Activated naive CD8-positive, alpha-beta T cell treated with anti-CD3 and anti-CD28 coated beads, Interleukin-2, amount 50 U/mL, for 24 hours (primary cell): ENCODE measurements at places on chromosomes 4 and X.

- DNase-seq = no peak
Observed at GRCh38 chrX:78029663-78030062, 60.2 kb upstream of the PGAM4 start.

DNA sequence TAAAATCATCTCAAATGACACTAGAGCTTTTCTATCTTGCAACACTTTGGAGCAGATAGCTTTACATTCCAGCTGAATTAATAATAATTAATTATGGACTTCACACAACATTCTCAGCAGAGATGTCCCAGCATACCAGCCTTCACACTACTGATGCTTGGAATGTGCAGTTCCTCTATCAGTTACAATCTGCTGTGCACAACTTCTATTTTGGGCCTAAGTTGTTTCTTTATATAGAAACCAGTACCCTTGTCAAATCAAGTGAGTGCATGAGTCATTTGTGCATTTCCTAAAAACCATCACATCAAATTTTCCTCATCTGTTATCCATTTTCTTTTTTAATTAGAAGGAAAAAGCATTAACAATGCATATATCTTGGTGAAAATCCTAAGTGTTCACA lies 8.8 kb upstream of the RASL11B start:
- DNase-seq = no peak

DNA sequence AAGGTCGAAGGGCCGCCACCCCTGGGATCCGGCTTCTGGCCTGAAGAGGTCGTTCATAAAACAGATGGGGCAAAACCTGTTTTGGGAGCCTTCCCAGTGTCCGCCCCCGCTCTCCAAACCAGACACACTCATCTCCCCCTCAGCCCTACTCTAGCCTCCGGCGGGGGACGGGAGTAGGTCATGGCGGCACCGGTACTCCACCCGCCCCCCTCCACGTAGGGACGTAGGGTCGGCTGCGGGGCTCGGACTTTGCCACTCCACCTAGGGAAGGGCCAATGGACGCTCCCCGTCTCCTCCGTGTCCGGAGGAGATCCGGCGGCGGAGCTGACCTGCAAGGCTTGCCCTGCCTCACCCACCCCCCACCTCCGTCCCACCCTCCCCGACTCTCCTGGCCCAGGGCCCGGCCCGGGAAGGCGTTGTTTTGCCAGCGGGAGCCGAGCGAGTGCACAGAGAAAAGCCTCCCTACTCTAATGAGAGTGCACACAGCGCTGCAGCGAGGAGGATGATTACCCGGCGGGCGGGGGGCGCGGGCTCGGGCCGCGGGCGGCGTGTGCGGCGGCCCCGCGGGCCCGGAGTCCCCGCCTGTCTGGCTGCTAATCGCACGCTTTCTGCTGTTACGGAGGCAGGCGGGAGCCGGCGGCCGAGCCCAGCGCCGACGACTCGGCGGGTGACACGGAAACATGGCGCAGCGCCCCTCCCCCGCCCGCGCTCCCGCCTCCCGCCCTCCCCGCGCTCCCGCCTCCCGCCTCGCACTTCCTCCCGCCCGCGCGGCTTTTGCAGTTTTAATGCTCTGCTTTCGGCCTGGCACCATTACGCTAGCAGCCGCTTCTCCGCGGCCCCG lies 8.3 kb upstream of the BCOR start:
- DNase-seq = peak; percentile 71

DNA sequence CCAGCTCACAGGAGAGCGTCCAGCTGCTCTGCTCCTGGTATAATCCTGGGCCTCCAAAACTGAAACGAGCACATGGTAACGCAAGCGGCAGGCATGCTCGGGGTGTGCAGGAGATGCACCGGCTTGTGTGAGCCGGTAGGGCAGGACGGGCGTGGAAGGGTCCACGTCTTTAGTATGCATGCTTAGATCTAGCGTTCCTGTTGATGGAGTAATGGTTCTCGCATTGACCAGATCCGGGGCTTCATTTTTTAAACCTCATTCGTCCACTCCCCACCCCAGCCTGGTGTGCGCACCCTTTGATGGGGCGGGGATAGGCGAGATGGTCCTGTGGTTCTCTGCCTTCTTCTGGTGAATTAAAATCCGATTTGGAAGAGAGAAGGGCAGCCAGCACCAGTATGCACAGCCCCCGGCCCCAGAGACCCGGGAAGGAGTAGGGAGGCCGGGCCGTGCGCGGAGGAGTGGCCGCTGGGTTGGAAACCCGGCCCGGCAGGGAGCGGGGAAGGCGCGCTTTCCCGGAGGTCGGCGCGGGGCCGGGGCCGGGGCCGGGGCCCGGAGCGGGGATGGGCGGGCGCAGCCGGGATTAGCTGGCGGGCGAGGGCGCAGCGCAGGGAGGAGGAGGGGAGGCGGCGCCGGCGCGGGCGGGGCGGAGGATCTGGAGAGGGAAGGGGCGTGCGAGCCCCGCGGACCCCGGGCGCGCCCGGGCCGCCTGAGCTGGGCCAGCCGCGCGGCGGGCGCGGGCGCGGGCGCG lies 39.9 kb downstream of the FAM149A start:
- DNase-seq = peak; percentile 14

DNA sequence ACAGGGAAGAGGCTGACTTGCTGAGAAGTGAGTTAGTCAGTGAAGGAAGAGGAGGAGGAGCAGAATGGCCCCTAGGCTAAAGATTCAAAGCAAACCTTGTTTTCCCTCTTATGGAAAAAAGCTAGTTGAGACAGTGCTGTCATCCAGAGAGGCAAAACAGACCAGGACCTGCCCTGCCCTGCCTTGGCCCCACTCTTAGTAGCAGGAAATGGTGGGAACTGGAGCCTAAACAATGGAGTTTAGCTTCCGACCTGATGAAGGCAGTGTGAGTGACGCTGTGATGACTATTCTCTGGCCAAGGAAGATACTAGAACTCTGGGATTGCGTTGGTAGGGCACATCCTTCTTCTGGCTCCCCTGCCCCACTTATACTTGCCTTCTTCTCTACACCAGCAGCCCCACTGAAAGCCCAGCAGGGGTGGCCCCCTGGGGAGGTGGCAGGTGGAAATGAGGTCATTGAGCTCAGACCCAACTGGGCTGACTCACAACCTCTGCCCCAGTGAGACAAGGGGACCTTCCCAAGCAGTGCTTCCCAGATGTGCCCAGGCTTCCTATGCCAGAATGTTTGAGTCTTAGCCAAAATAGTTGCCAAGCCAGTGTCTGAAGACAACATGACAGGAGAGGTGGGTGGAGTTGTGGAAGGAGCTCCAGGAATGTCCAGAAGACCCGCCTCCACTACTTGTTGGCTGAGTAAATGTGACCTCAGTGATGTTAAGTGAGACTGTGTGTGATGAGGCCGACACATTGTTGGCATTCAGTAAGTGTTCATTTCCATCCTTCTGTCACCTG lies 38.8 kb downstream of the MSN start:
- DNase-seq = peak; percentile 59

- DNase-seq = no peak
Observed at GRCh38 chr4:26899991-26900390, 39.4 kb downstream of the STIM2 start.

- DNase-seq = no peak
Observed at GRCh38 chrX:101785142-101785541, 125.5 kb upstream of the ARMCX2 start.

DNA sequence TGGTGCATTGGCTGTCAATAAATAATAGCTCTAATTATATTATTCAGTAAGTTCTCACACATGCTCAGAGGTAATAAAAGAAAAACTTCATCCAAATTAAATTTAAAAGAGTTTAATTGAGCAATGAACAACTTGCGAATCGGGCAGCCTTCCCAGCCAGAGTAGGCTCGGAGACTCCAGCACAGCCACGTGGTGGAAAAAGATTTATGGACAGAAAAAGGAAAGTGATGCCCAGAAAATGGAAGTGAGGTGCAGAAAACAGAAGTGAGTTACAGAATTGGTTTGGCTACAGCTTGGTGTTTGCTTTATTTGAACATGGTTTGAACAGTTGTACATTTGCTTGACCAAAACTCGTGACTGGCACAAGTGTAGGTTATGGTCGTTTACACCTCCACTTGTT lies 13.6 kb upstream of the BOD1L1 start:
- no peak for DNase-seq

DNA sequence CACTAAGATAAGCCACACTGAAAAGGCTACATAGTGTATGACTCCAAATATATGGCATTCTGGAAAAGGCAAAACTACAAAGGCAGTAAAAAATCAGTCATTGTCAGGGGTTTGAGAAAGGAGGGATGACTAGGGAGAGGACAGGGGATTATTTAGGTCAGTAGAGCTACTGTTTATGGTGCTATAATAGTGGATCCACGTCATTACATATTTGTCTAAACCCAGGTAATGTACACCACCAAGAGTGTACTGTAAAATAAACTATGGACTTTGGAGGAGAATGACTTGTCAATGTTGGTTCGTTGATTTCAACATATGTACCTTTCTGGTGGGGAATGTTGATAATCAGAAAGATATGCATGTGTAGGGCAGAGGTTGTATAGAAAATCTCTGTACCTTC lies 837.6 kb downstream of the FAM133A start:
- no peak for DNase-seq

DNA sequence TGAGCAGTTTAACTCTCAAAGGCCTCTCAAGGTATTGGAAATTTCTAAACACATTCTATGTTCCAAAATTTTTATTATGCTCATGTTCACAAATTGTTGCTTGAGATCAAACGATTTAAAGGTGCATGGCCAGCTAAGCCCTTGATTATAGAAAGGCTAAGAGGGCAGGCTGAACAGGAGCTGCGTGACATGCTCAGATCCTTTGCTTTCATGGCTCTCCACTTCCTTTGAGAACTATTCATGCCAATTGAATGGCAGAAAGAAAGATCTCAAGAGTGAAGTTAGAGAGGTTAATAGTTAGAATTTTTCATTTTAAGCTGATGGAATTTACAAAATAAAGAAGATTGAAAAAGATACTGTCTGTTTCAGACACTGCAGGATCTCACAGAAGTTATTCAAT lies 594 bp downstream of the LRIT3 start:
- no peak for DNase-seq

DNA sequence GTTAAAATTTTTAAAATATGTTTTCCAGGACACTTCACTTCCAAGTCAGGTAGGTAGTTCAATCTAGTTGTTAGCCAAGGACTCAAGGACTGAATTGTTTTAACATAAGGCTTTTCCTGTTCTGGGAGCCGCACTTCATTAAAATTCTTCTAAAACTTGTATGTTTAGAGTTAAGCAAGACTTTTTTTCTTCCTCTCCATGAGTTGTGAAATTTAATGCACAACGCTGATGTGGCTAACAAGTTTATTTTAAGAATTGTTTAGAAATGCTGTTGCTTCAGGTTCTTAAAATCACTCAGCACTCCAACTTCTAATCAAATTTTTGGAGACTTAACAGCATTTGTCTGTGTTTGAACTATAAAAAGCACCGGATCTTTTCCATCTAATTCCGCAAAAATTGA lies 49.7 kb downstream of the XIAP start:
- no peak for DNase-seq

DNA sequence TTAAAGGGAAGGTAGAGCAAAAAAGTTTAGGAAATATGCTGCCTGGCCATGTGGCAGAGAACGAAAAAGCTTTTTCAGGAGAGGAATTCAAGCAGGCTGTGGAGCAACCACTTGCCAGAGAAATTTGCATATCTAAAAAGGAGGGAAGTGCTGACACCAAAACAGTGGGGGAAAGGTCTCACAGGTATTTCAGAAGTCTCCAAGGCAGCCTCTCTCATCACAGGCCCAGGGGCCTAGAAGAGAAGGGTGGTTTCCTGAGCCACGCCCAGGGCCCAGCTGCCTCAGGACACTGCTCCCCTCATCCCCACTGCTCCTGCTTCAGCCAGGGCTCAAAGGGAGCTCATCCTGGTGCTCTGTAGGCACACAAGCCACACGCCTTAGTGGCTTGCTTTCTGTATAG lies 29.9 kb upstream of the STS start:
- DNase-seq = no peak

DNA sequence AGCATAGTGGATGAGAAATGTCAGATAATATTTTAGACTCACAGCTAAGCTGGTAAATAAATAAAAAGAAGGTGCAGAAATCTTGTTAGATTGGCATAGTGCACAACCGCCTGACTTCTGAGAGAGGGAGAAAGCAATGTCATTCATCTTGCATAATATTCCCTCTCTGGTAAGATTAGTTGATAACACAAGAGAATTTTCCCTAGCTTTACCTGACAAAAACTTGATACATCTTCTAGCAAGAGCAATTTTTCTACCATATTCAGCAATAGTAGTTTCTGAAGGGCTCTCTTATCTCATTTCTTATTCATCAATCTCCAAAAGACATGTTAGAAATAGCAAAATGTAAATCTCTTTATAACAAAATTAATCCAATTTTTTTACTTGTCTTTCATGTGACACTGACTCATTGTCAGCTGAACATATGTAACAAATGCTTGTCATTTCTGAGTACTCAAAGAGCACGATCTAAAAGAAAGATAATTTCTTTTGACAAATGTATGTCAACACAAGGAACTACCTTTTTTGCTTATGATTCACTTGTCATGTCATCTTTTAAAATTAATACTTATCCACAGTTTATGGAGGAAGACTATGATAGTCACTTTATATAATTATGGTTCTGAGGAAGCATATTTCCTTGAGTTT lies 240.0 kb downstream of the ARAP2 start:
- no peak for DNase-seq

GRCh38 chr4:185896817-185897488 lies 85.0 kb upstream of the SORBS2 start:
- no peak for DNase-seq

- no peak for DNase-seq
Observed at GRCh38 chrX:7294483-7294882, 146.5 kb upstream of the PUDP start.

GRCh38 chrX:53930515-53931380 lies 113.5 kb downstream of the PHF8 start:
- no peak for DNase-seq

- DNase-seq = no peak
Observed at GRCh38 chr4:161936625-161937550, 226.9 kb downstream of the FSTL5 start.

GRCh38 chrX:115357326-115358120 lies 68.0 kb downstream of the LUZP4 start:
- DNase-seq = no peak

DNA sequence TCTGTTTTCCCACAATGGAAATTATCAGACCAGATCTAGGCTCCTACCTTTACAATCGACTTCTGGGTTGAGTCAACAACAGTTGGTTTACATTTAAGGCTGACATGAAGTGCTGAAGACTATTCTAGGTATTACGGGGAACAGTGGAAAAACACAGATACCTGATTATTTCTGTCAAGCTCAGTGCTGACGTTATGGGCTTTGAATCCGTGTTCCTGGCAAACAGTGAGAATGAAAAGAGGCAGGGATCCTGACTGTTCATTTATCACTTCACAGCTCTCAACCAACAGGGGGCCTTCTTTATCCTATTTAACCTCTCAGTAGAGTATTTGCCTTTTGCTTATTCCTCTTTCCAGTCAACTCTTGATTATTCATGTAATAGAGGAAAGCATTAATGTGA lies 43.1 kb downstream of the TMEM164 start:
- DNase-seq = no peak
